GM12892 (cell line): ENCODE measurements at places on chromosomes 11 and 22.

DNA sequence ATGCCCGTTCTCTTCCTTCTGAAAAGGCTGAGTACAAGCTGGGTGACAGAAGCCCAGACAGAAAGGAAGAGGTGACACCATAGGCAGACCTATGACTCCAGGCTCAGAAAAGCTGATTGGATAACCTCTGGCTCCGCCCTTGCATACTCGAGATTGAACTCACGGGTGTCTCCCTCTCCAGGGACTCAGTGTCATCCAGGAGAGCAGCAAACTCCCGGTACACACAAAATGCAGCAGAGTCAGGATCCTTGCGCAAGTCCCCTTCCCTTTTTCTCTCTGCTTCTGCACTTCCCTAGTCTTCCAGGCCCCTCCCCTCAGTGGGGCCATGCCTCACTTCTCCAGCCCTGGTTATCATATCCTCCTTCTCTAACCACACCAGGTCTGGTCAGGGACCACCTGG, 9.8 kb downstream of the SCN4B start:
- no peak for DNase-seq

- no peak for DNase-seq
Measured at GRCh38 chr11:9577556-9577955, 4.1 kb downstream of the WEE1 start.

DNA sequence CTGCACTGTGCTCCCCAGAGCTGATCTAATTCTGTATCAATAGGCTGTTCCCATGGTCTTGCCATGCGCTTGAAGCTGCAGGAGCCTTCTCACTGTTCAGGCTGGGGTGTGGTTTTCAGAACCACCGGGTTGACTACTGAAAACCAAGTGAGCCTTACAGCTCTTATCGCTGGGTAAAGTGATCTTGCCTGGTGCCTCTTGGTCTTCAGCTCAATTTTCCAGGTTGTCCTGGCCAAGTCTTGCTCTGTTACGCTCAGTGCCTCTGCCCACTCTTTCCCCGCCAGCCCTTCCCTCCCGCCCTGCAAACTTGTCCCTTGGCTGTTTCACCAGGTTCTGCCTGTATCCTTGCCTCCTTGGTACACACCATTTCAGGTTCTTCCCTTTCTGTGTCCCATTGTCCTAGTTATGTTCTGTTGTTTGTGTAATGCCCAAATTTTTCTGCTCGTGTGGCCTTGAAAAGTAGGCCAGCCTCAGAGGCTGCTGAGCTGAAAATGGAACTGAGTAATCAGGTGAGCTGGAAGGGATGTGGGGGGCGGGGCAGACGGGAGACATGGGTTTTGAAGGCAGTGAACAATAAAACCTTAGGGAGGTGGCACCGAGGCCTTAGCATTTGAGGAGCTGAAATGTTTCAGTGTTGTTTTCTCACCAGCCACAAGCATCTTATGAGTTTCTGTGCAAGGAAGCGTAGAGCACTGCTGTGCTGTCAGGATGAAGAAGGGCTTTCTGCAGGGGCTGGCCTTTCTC, 11.2 kb downstream of the PEX26 start:
- DNase-seq, result no peak

- no peak for DNase-seq
Measured at GRCh38 chr22:32413719-32414118, 1.7 kb upstream of the RTCB start.

DNA sequence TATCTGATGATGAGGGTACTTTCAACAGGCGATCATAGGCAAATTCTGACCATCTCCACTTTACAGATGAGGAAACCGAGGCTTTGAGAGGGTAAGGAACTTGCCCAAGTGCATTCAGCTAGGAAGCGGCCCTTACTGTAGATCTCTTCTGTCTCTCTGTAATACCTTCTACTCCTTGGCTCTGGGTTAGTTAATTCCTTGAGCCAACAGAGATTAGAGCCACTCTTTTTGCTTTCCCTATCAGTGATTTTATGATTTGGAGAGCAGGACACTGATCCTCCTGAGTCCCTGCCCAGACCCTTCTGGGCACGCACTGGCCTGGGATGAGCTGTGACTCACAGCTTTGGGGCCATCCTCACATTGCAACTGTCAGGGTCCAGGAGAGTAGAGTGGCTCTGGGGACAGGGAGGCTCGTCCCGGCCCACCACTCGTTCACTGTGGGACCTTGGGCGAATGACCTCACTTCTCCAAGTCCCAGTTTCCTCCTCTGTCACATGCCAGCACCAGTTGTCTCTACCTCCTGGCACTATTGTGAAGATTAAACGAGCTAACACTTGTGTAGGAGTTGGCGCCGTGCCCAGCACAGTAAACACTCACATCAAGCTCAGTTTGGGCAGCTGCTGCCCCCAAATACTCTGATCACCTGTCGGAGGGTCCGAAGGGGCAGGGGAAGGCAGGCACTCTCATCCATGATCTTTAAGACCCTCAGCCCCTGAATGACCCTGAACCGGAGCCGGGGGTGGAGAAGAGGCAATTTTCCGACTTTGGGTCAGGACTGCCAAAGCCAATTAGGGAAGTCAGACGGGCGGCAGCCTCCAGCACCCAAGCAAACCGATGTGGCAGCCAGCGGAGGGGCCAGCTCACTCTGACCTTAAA, 235.0 kb downstream of the MIAT start:
- no peak for DNase-seq

GRCh38 chr11:1300121-1300520, 9.3 kb downstream of the TOLLIP start:
- DNase-seq, result no peak

DNA sequence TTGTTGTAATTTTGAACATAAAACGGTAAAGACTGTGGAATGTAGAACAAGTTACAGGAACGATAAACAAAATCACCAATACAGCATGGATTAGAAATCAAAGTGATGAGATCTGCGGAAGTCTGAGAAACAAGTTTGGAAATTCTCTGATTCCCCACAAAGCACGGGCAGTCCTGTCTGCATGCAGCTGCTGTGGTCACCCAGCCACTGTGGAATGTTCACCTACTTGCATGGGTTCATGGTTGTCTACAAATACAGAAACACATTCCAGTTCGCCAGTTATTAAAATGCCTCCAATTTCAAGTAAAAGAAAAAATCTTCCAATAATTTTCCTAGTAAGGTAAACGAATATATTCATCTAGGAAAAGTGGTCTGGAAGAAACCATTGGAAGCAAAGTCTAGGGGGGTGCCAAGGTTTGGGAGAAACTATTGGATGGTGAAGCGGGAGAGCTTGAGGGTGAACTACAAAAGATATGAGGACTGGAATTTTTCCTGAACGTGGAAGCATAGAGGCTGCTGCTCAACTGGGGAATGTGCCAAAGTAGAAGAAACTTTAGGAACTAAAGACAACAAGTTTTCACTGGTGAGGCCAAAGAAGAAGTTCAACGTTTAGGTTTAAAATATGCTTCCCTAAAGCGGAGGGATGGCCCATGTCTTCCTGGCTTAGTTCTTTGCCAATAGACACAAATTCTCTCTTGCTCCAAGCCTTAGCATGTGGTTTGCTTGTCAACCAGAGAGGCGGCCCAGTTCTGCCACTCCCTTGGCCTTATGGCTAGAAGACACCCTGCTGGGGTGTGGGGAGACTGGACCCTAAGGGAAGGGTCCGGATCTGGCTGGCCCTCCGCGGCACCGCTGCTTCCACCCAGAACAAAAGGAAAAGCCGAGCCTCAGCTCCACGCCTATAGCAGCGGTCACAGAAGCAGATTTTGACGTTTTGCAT, 70.2 kb downstream of the CTTN start:
- no peak for DNase-seq

GRCh38 chr11:59866836-59867235, 549 bp upstream of the TCN1 start:
- DNase-seq, result no peak
